ENCODE measurements at places on chromosomes 2 and 18.

DNA sequence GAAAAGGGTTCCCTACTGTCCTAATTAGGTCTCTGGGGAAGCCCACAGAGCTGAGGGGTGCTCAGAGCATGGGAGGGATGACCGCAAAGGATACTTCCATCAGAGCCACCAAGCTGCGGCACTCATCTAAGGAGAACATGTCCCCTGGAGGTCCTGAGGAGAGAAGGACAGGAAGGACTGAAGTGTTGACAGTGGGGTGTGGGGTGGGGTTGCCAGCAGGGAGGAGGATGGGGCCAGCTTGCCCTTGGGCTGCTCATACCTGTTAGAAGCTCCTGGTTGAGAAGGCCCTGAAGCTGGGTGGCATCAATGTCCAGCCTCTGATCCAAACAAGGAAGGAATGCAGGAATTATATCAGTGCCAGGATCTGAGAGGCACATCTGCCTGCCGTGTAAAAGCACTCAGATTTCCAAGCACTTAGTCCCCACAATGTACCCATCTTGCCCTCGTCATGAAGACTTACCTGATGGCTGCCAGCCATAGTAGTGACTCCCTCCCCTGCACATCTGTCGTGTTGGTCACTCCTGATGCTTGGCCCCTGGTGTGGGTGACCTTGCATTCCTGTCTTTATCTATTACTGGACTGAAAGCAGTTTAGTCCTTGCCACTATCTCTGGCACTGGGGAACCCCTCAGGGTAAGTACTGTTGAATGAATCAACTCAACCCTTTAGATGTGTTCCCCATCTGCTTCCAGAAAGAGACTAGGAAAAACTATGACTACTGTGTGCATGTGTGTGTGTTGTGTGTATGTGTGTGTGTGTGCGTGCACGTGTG, 68.9 kb downstream of the CAPN13 start:
- no peak for DNase-seq

GRCh38 chr2:156430980-156431358, 5.2 kb upstream of the GPD2 start:
- no peak for DNase-seq

DNA sequence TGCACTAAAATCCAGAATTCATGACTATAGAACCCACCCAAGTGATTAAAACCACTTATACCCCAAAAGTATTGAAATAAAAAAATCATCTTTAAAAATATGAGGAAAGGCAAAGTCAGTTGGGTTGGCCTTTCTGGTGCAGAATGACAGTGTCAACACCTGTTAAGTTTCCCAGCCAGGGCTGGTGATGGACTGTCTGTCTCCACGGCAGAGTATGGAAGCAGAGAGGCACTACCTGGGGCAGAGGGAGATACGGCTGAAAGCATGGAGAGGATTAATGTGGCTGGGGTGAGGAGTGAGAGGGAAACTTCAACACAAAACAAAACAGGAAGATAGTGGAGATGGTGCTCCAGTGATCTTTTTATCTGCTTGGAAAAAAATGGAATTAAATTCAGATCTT, 215.8 kb downstream of the FAM210A start:
- DNase-seq = no peak

- DNase-seq = peak; percentile 23
Measured at GRCh38 chr2:179049546-179050311, at the start of gene CCDC141. TSS of gene CCDC141 (minus strand) at chr2:179050137. CDS start at chr2:179049941, 196 bp downstream.

- DNase-seq = no peak
Measured at GRCh38 chr2:117738991-117739839, 75.3 kb upstream of the DDX18 start.

DNA sequence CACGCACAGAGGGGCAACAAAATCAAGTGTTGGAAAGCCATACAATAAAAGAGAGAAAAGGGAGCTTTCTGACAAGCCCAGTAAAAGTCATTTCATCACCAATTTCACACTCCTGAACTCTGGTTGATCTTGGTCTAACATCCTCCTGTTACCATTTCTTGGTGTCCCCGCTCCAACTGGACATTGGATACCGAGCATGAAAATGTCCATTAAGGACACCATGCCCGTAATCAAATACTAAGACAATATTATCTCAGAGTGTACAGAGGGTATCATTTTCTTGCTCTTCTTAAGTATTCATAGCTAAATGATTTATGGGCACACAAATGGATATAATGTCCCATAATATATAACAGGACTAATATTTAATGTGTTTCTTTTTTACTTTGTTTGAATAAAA, 218.9 kb downstream of the EPHA4 start:
- DNase-seq = no peak

DNA sequence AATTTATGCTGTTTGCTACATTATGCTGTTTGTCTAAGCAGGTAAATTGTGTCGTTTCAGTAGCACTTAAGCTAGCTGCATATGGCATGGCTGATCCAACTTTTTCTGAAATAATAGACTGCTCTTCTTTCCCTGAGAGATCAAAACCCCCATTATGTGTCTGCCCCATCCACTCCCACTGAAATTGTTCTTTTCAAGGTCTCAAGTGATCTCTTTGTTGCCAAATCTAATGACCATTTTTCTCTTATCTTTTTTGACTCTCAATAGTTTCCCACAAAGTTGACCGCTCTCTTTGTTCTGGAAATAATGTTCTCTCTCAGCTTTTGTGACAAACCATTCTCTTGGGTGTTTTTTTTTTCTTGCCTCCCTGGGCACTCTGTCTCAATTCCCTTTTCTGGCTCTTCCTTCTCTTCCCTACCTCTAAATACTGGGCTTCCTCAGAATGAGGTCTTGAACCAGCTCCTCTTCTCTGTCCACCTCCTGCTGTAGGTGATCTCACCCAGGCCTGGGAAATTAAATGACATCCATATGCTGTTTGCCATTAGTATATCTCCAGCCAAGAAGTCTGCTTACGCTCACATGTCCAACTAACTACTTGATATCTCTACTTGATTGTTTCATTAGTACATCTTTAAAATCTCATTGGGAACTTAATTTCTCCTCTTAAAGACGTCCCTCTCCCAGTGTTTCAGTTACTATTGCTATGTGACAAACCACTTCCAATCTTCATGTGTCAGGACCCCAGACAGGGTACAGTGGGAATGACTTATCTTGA, 107.3 kb upstream of the TLK1 start:
- DNase-seq = no peak

GRCh38 chr18:60202708-60203107, 169.9 kb downstream of the MC4R start:
- no peak for DNase-seq

DNA sequence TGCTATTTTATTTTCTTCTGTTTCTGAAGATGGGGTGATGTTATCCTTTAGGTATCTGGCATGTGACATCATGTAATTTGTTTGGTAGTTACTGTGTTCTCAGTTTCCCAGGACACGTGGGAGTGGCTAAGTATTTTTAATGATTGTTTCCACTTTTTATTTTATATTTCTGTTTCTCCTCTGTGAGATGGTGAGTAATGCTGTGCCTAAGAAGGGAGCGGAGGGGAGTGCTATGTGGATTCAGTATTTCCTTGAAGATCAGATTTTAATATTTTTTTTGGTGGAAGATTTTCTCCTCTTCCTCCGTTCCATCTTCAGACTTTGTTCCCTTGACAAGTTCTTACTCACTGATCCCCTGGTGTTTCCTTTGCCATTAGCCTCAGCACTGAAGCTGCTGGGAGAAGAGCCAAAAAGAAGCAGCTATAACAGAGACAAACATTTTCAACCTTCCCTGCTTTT, 180.0 kb upstream of the MMADHC start:
- DNase-seq = no peak

GRCh38 chr2:124339709-124340108, 314.6 kb downstream of the CNTNAP5 start:
- DNase-seq = no peak

GRCh38 chr2:74041182-74041581, 56.5 kb downstream of the TET3 start:
- DNase-seq = no peak

GRCh38 chr18:22314001-22314400, 103.7 kb downstream of the CTAGE1 start:
- no peak for DNase-seq

- no peak for DNase-seq
Measured at GRCh38 chr2:219523031-219523671, 8.9 kb downstream of the ASIC4 start.

GRCh38 chr18:63254716-63255399, 64.7 kb downstream of the BCL2 start:
- no peak for DNase-seq

- no peak for DNase-seq
Measured at GRCh38 chr2:75431276-75431675, 129.5 kb downstream of the EVA1A start.

- DNase-seq = no peak
Measured at GRCh38 chr2:46657042-46657504, 177.7 kb downstream of the TMEM247 start.

- DNase-seq = no peak
Measured at GRCh38 chr2:135532581-135532980, 1.3 kb downstream of the R3HDM1 start.

- DNase-seq = no peak
Measured at GRCh38 chr18:35969676-35970075, 2.8 kb upstream of the RMP24 start.

GRCh38 chr2:66679442-66679841, 244.5 kb downstream of the MEIS1 start:
- DNase-seq = no peak

GRCh38 chr18:26014462-26014861, 76.0 kb downstream of the SS18 start:
- no peak for DNase-seq

DNA sequence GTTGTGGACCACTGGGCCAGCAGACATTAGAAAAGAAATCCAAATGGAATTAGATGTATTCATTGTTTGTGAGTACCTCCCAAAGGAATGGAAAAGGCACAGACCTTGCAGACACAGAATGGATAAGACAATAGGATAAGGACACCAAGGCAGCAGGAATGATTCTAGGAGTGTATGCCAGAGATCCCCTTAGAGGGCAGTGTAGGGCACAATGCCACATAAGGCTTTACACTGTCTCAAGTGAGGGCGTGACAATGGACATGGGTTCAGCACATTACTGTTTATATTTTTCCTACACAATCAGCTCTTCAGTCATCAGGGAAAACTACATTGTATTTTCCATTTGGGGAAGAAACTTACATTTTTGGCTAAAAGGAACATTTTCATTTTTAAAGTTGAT, 250.9 kb downstream of the PTH2R start:
- DNase-seq = peak; percentile 2
